ENCODE measurements at places on chromosomes 6 and 20.

- DNase-seq = no peak
Measured at GRCh38 chr20:16475225-16475624, 98.0 kb downstream of the KIF16B start.

DNA sequence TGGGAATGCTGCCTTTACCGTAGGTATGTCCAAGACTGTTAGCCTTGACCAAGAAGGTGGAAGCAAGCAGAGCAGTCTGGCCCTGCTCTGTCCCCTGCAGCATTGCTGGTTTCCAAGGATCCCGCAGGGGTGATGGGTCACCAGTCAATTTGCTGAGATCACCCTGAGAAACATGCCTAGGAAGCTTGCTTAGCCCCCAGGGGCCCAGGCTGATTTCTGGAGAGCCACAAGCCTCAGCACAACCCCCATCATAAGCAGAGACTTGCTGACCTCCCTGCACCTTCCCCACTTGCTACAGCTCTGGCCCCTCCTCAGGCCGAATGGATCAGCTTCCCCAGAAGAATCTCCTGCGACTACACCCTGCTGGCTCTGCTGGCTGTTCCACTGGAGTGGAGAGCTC, 21.5 kb downstream of the ARHGAP40 start:
- no peak for DNase-seq

GRCh38 chr6:139641376-139641775, 266.9 kb upstream of the CITED2 start:
- DNase-seq = no peak

- DNase-seq = no peak
Measured at GRCh38 chr6:82006027-82006738, 241.4 kb downstream of the IBTK start.

DNA sequence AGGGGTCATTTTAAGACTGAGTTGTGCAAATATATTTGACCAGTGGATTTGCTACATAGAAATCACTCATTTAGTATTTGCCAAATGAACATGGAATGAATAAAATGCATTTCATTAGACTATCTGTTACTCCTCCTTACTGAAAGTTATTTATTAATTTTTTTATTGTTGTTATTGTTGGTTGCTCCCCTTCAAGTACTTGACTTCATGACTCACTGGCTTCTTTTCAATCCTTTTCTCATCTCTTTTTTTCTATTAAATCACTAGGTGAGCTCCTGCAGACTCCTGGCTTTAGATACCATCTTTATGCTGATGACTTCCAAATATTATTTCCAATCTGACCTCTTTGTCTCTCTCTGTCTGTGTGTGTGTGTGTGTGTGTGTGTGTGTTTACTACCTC, 192.2 kb upstream of the FAM83B start:
- no peak for DNase-seq

DNA sequence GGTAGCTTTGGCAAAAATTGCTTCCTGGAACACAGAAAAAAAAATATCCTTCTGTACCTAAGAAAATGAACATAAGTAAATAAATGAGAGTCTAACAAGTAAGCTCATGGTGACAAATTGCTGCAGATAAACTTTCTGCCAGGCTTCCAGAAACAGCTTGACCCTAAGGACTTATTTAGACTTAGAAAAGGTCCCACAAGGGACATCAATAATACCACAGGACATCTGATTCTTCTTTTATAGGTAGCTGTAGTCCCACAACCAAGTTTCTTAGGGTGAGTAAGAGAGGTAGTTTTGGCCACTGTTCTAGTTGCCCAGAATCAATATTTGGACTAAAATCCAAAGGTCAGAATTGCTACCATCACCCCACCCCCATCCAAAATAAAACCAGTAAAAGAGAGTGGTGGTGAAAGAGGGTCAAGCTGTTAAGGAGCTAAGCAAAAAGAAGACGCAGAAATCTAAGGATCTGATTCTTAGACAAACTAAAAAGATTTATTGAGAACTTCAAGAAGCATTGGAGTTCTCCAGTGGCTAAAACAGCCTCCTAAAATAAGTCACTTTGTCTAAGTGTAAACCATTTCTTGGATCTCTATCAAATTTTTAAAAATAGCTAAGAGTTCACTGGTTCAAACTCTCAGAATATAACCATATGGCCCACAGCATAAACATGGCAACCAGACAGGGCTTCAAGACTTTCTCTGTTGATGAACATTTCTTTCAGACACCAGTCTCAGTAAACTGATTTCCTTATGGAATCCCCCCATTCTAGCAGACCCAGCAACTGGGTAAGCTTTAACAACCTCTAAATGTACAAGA, 180.6 kb downstream of the PTPRK start:
- DNase-seq = no peak

DNA sequence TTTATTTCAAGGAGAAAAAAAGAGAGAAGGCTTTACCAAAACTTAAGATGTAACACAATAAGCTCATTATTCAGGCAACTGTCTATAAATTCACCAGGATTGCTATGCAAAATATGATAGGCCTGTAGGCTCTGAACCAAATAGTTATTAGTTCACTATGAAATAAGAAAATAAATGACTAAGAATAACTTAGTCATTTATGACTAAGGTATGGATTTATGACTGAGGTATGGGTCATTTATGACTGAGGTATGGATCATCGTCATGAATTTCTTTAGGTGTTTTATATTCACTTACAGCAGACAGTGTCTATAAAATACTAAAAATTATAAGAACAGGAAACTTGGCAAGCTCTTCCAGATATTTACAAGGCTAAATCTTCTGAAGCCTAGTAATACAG, 52.1 kb upstream of the SNX9 start:
- DNase-seq = no peak

DNA sequence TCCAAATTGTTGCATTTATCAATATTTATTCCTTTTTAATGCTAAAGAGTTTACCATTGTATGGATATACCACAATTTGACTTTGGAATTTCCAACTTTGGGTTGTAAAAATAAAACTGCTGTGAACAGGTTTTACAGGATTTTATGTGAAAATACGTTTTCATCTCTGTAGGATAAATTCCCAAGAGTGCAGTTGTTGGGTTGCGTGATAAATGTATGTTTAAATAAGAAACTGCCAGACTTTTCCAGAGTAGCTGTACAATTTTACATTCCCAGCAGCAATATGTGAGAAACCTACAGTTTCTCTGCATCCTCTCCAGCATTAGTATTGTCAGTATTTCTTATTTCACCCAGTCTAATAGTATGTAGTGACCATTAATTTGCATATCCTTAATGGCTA, 12.6 kb downstream of the TAB2 start:
- DNase-seq = no peak

- DNase-seq = no peak
Measured at GRCh38 chr6:14597090-14597489, 479.5 kb downstream of the CD83 start.

DNA sequence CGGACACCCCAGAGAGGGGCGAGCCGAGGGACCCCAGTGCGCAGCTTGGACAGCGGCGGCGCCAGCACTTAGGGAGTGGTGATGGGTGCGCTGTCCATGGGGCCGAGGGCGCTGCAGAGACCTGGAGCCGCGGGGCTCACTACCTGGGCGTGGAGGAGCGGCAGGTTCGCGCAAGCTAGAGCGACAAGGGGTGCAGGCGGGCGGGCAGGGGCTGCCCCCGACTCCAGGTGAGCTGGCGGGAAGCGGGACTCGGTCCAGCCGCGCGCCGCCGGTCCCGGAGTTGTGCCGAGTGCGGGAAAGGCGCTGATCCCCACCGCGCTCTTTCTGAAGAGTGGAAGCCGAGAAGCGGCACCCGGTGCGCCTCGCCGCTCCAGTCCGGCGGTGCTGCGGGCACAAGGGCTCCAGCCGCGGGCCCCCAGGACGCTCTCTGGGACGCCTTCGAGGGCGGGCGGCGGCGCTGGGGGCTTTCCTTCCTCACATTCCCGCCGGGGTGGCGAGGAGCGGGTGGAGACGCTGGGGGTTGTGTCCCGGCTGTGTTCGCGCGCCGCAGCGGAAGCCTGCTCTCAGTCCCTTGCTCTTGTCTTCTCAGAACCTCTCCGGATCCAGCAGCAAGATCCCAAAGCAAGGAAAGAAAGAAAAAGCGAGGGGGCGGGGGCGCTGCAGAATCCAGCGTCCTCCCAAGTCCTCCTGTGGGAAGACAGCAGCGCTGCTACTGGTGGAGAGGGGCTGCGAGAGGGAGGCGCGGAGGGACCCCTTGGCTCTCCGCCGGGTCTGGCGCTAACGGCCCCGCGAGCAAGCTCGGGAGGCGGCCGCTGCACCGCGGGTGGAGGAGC, at the start of gene B3GAT2:
Gene B3GAT2, minus strand, starts transcription at position 610 of the 833 bp plus-strand sequence. CDS start 631 bp downstream, outside the sequence.
- no peak for DNase-seq

GRCh38 chr6:6591778-6592465, 3.4 kb downstream of the LY86 start:
- no peak for DNase-seq

GRCh38 chr6:13296536-13296997, 31.8 kb downstream of the TBC1D7 start:
- no peak for DNase-seq

DNA sequence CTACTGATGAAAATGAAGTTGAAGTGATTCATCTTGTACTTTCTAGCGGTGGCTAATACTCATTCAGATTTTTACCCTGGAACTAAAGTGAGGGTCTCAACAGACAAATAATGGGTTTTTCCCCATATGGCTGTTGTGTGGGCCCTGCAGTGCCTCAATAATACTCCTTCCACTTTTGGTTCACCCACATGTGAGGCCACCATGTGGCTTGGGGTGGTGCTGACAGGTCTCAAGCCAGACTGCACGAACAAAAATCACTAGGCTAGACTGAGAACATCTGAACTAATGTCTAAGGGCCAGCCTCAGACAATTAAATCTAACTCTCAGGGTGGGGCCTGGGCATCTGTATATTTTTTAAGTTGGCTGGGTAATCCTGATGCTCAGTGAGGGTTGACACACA, 7.9 kb upstream of the COL12A1 start:
- DNase-seq = no peak

GRCh38 chr20:61404303-61404702, 152.2 kb downstream of the CDH4 start:
- DNase-seq = no peak

GRCh38 chr20:60108397-60108796, 150.2 kb downstream of the CDH26 start:
- no peak for DNase-seq

- no peak for DNase-seq
Measured at GRCh38 chr6:118249680-118250079, 298.4 kb upstream of the PLN start.

All from stimulated activated CD4-positive, alpha-beta T cell treated with anti-CD3 and anti-CD28 coated beads, Interleukin-2, amount 100 ng/mL, for 4 hours (primary cell).